ENCODE measurements at places on chromosomes 12 and 14.

GRCh38 chr12:82948491-82948890 lies 261.8 kb downstream of the TMTC2 start:
- no peak for DNase-seq

DNA sequence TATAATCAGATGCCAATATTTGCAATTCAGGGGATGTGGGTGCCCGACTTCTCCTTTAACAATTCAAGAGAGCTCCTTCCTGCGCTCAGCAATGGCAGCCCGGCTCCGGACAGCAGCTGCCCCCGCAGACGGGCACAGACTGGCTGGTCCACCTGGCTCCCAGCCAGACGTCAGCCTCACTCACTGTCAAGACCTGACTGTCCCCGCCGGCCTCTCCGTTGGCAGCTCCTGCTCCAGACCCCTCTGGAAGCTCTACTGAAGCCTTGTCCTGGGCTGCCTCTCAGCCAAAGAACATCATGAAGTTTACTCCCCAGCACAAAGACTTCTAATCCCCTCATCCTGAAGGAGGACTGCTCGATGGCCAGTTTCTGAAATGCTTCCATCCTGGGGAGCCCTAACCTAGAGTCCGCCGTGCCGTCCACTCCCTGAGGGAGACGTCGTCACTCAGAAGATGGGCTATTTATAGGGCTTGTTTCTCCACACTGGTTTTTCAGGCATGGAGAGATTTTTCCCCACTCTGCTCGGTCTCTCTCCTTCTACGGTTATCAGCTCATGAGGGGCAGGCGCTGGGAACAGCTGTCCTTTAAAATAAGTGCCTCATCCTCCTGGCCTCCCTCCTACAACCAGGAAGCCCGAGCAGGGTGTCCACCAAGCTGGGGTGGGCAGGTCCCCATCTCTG lies 126.2 kb downstream of the RFLNA start:
- DNase-seq = no peak

- no peak for DNase-seq
Measured at GRCh38 chr14:99760817-99761216, 32.4 kb upstream of the EML1 start.

DNA sequence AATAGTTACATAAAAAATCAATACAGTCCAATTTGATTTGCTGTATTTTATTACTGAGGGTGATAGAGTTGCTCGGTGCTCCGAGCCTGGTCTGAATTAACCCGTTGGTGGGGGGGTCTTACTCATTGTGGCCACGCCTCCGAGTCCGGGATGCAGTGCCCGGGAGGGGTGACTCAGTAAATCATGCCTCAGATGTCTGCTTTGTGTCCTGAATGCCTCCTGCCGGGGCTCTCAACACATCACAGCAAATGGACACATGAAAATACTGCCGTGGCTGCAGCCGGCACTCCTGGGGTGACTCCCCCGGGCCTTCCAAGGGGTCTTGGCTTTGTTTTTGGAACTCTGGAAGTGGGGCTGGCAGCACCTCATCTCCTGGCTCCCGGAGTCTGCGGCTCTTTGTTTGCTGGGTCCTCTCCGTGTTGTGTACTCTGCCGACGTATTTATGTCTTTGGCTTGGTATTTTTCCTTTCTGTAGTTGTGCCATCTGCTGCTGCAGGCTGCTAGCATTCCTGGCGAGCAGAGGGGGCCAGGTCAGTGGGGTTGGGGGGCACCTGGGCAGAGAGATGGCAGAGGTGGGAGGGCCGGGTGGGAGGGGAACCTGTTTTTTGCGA lies 129.0 kb downstream of the AACS start:
- no peak for DNase-seq

DNA sequence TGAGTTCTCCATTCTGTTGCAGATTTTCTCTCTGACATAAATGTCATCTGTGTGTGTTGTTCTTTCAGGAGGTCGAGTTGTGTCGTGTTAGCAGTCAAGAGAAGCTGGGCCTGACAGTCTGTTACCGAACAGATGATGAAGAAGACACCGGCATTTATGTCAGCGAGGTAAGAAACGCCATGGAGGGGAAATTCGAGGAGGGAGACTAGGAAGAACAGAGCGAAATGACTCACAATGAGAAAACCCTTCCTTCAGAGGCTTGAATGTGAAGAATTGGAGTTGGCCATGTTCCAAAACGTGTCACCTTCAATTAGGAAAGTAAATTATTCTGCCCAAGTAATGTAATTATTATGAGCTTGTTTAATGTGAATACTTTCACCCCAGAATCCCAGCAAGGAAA lies 364.5 kb downstream of the PDZRN4 start:
- no peak for DNase-seq
